Mesothelial cell of epicardium (in vitro differentiated cells): ENCODE measurements at places on chromosomes 4 and X.

DNA sequence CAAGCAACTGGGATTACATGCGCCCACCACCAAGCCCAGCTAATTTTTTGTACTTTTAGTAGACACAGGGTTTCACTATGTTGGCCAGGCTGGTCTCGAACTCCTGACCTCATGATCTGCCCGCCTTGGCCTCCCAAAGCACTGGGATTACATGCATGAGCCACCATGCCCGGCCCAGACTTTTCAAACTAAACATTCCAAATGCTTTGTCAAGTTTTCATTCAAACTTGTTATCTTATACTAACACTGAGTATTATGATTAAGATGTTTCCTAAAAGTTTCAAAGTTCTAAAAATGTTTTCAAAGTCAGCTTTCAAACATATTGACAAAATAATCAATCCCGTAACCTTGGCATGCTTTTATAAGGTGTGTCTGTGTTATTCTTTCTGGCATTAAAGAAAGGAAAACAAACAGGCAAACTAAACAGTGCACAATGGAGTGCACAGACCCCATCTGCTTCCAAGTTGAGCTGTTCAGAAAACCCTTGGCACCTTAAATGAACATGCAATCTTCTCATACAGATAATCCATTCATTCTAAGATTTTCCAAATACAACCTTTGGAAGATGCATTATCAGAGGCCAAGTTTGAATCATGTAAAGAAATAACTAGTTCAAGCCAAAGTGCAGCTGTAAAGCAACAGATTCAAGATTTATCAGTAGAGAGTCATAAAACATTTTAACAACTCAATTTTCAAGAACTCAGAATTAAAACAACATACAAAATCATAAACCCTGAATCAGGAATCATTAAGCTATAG, 49.1 kb downstream of the ABCG2 start:
- DNase-seq = no peak
- H3K27ac ChIP-seq = no peak overlapping the region
- peaks cover 28% of the 10 kb centered on the region for H3K4me1 ChIP-seq

GRCh38 chrX:107669261-107669660, 41.0 kb downstream of the PRPS1 start:
- H3K36me3 ChIP-seq = no peaks in the 10 kb centered on the region
- no peak overlapping the region for H3K27ac ChIP-seq
- H3K4me3 ChIP-seq = no peak overlapping the region
- H3K4me1 ChIP-seq = peaks cover 4% of the 10 kb centered on the region
- H3K27me3 ChIP-seq = no peaks in the 10 kb centered on the region

DNA sequence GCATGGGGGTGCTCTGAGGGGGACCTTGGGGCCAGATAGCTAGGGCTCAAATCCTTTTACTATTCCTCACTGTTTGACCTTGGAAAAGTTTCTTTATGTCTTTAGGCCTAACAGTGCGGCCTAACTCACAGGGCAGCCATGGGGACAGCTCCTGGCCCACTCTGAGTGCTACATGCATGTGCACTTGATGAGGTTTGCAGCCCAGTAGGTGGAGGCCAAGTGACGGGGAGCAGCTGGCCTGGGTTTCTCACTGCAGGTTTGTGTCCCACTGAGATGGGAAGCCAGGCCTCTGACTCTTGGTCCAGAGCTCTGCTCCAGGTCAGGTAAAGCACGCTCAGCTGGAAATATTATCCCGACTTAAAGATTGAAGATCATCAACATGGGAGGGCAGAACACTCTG, 102.8 kb downstream of the SLC2A9 start:
- no peak overlapping the region for H3K27ac ChIP-seq
- H3K27me3 ChIP-seq = peaks cover 32% of the 10 kb centered on the region
- H3K4me3 ChIP-seq = no peak overlapping the region
- H3K4me1 ChIP-seq = no peaks in the 10 kb centered on the region

- H3K27me3 ChIP-seq = no peaks in the 10 kb centered on the region
- H3K27ac ChIP-seq = peak overlapping the region; percentile 88
- H3K4me3 ChIP-seq = peak overlapping the region; percentile 86
- peak; percentile 71 for DNase-seq
Observed at GRCh38 chr4:119627267-119628255, 1.0 kb downstream of the PDE5A start.

- H3K4me3 ChIP-seq = no peak overlapping the region
- peak overlapping the region; percentile 72 for H3K27ac ChIP-seq
- no peaks in the 10 kb centered on the region for H3K27me3 ChIP-seq
- H3K4me1 ChIP-seq = peaks cover 38% of the 10 kb centered on the region
- DNase-seq = no peak
Observed at GRCh38 chrX:30875957-30876356, 13.1 kb downstream of the TAB3 start.

DNA sequence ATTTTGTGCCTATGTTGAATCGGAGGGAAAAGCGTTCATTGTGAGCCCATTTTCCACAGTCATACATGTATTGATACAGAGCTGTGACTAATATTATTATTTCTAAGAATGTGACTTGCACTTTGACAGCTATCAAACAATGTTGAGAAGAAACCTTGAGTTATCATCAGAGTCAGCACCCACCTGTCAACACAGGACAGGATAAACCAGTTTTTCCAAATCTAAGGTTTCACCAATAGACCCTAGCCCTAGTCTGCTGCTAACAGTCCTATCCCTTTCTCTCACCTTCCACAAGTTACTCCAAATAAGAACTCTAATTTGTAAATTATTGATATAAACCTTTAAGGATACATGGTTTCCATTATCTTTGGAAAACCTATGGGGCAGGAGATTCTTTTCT, 47.7 kb upstream of the DHX15 start:
- no peak overlapping the region for H3K27ac ChIP-seq
- no peaks in the 10 kb centered on the region for H3K27me3 ChIP-seq
- H3K36me3 ChIP-seq = no peaks in the 10 kb centered on the region
- H3K4me1 ChIP-seq = no peaks in the 10 kb centered on the region
- no peak for DNase-seq
- H3K4me3 ChIP-seq = no peak overlapping the region

- no peak overlapping the region for H3K4me3 ChIP-seq
- no peak overlapping the region for H3K27ac ChIP-seq
- no peaks in the 10 kb centered on the region for H3K36me3 ChIP-seq
- no peak for DNase-seq
Observed at GRCh38 chrX:133150730-133151129, 53.8 kb upstream of the USP26 start.

DNA sequence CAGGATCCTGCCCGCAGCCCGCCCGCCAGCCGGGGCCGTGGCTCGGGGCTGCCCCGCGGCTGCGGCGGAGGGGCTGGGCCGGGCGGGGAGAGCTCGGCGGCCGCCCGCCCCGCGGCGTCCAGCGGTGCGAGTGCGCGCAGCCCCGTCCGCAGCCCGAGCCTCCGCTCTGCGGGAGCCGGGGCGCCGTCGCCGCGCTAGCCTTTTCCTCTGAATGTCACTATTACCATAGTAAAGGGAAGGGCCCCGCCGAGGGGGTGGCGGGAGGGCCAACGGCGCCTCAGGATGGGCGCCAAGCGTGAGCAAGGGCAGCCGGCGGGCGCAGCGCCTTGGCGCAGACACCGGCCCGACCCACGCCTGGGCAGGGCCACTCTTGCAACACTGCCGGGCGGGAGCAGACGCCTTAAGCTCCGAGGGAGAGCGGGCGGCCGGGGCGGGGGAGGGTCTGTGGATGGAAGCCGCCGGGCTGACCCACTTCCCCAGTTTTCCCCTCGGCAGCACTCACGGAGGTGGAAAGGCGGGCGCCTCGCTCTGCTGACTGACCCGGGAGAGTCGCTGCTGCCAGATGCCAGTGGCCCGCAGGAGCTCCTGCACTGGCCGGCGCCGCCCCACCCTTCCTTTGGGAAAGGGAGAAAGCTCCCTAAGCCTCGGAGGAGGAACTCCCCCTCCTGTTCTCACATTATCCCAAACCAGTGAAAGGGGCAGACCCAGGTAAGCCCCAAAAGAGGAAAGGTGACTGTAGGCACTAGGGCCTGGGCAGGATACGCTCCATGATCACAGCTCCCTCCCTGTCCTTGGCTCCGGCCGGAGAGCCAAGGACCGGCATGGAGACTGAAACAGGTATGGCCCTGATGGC, 329.4 kb downstream of the HNRNPD start:
- peak; percentile 31 for DNase-seq
- peak overlapping the region; percentile 60 for H3K4me3 ChIP-seq
- H3K36me3 ChIP-seq = no peaks in the 10 kb centered on the region
- no peak overlapping the region for H3K27ac ChIP-seq
- peaks cover 81% of the 10 kb centered on the region for H3K27me3 ChIP-seq

DNA sequence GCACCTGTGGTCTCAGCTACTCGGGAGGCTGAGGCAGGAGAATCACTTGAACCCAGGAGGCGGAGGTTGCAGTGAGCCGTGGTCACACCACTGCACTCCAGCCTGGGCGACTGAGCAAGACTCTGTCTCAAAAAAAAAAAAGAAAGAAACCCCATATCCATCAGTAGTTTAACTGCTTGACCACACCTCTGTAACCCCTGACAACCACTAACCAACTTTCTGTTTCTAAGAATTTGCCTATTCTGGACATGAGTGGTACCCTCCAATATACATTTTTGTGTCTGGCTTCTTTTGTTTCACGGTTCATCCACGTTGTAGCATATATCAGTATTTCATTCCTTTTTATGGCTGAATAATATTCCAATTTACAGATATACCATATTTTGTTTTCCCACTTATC, 9.1 kb downstream of the PPAT start:
- peaks cover 6% of the 10 kb centered on the region for H3K36me3 ChIP-seq
- no peak overlapping the region for H3K4me3 ChIP-seq
- H3K4me1 ChIP-seq = peaks cover 10% of the 10 kb centered on the region
- no peak for DNase-seq

GRCh38 chr4:144582975-144583374, 63.0 kb upstream of the HHIP start:
- DNase-seq = no peak
- H3K4me1 ChIP-seq = peaks cover 13% of the 10 kb centered on the region
- H3K27me3 ChIP-seq = no peaks in the 10 kb centered on the region
- no peak overlapping the region for H3K4me3 ChIP-seq

GRCh38 chr4:137226900-137227299, 305.4 kb downstream of the PCDH18 start:
- H3K4me1 ChIP-seq = no peaks in the 10 kb centered on the region
- no peaks in the 10 kb centered on the region for H3K27me3 ChIP-seq
- no peak overlapping the region for H3K27ac ChIP-seq

GRCh38 chr4:154421618-154422017, 70.0 kb downstream of the DCHS2 start:
- peaks cover 52% of the 10 kb centered on the region for H3K27me3 ChIP-seq
- no peak for DNase-seq
- H3K4me1 ChIP-seq = peaks cover 24% of the 10 kb centered on the region
- no peak overlapping the region for H3K4me3 ChIP-seq
- H3K36me3 ChIP-seq = no peaks in the 10 kb centered on the region

DNA sequence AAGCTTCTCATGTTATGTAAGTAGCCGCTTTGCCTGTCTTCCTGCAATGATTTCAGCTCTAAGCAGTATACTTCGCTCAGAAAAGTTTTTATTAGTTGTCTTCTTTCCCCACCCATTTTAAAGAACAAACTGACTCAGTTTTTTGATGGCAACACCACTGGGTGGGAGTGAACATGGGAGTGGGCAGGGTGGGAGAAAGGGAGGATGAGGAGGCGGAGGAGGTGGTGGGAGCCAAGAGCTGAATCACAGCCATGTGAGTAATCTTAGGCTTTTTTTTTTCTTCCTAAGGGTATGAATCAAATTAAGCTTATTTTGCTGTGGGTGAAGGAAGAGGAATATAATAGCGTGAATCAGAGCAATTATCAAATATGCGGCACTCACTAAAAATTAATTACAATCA, 574.3 kb upstream of the DIPK2B start:
- no peaks in the 10 kb centered on the region for H3K27me3 ChIP-seq
- H3K4me1 ChIP-seq = peaks cover 51% of the 10 kb centered on the region
- no peaks in the 10 kb centered on the region for H3K36me3 ChIP-seq
- DNase-seq = no peak

DNA sequence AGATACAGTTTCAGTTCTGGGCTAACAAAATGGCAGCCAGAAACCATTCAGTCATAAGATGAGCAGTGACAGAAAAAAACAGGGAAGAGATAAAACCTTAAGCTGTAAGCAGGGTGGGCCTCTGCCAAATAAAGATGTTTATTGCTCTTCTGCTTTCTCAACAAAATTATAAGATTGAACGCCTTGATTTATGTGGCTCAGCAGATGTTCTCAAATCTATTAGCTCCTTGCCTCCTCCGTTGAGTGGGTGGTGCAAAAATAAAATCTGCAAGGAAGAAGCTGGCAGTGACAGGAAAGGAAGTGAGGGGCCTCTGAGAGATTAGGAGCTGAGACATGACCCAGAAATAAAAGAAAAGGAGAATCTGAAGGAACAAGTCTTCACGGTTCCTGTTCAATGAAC, 206.6 kb downstream of the PTTG2 start:
- no peaks in the 10 kb centered on the region for H3K27me3 ChIP-seq
- no peak overlapping the region for H3K4me3 ChIP-seq
- no peaks in the 10 kb centered on the region for H3K36me3 ChIP-seq
- DNase-seq = no peak
- H3K4me1 ChIP-seq = peaks cover 26% of the 10 kb centered on the region

DNA sequence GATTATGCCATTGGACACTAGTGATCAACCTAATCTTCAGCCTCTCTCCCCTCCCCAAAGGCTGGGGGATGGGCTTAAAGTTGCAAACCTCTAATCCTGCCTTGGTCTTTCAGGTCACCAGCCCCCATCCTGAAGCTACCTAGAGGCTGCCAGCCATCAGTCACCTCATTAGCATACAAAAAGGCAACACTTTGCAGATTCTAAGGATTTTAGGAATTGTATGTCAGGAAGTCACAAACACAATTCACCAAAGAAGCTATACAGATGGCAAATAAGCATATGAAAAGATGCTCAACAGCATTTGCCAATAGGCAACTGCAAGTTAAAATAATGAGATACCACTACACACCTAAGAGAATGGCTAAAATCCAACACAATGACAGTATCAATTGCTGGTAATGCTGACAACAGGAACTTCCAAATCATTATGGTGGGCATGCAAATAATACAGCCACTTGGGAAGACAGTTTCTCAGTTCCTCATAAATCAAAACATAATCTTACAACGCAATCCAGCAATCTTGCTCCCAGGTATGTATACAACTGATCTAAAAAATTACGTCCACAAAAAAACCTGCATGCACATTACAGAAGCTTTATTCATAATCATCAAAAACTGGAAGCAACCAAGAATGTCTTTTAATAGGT, 9.0 kb upstream of the PIM2 start:
- peaks cover 24% of the 10 kb centered on the region for H3K36me3 ChIP-seq
- no peaks in the 10 kb centered on the region for H3K4me1 ChIP-seq
- no peak overlapping the region for H3K4me3 ChIP-seq
- no peak overlapping the region for H3K27ac ChIP-seq
